ENCODE measurements at places on chromosomes 1 and 21. TPM values are rescaled to one million over a fixed set of nuclear protein-coding genes. Genes with fewer than 3 reads are reported as not detected.

The SAMSN1 gene
- 0.15 TPM for total RNA-seq

The MX2 gene
- total RNA-seq: 1.8 TPM

The VASH2 gene
- total RNA-seq: 0.99 TPM

The NTRK1 gene
- total RNA-seq: not detected

The TMEM82 gene
- not detected for total RNA-seq

The STXBP3 gene
- 60.2 TPM for total RNA-seq

The FAM72A gene
- total RNA-seq: 1.7 TPM

The TSSK3 gene
- 1.0 TPM for total RNA-seq

The ARHGEF11 gene
- 22.4 TPM for total RNA-seq

The TSTD1 gene
- 34.8 TPM for total RNA-seq

The FCAMR gene
- not detected for total RNA-seq

The RBP7 gene
- not detected for total RNA-seq

The FLG2 gene
- not detected for total RNA-seq

The HLX gene
- total RNA-seq: 2.6 TPM

The S100A8 gene
- not detected for total RNA-seq

The CHAF1B gene
- total RNA-seq: 4.1 TPM

The S1PR1 gene
- total RNA-seq: 22.0 TPM

The DCDC2B gene
- total RNA-seq: not detected

The TFF1 gene
- total RNA-seq: not detected

The PWP2 gene
- 6.5 TPM for total RNA-seq

The S100A1 gene
- 0.17 TPM for total RNA-seq

The ZFP69 gene
- 3.6 TPM for total RNA-seq

The SLAMF6 gene
- not detected for total RNA-seq

The CR2 gene
- total RNA-seq: not detected

The TMEM81 gene
- 1.5 TPM for total RNA-seq

Data from smooth muscle cell of trachea (primary cell).